ENCODE measurements at places on chromosomes 1 and 21.

DNA sequence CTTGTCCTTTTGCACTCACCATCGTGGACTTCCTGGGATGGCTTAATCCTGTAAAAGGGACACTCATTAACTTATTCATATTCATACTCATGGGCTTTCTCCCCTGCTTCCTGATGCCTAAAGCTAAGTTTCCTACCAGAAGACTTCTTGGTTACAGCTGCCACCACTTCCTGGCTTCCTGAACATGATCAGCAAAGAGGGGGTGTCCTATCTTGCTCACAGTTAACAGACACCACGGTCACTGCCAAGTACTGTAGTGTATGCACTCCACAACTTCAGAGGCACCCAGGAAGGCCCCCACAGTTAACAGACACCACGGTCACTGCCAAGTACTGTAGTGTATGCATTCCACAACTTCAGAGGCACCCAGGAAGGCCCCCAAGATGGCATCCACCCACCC is 177.8 kb downstream of the SIPA1L2 start:
- no peak for DNase-seq

- no peak for DNase-seq
Measured at GRCh38 chr1:153271711-153272110, 12.2 kb downstream of the LORICRIN start.

DNA sequence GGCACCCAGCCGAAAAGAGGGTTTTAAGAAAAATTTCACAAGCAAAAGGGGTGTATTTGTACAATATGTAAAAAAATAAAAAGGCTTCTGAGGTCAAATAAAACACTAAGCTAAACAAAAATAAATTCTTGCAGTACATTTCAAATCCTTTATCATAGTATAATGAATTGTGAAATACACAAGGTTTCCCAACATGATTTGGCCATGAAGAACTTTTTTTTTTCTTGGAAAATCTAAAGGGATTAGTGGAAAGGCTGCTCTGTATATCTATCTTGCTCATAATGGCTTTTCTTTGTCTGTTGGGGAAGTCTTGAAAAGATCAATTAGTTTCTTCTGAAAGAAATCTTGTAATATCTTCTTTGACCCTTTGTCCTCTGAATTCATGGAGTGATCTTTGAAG is 593.4 kb downstream of the PLPP3 start:
- no peak for DNase-seq

DNA sequence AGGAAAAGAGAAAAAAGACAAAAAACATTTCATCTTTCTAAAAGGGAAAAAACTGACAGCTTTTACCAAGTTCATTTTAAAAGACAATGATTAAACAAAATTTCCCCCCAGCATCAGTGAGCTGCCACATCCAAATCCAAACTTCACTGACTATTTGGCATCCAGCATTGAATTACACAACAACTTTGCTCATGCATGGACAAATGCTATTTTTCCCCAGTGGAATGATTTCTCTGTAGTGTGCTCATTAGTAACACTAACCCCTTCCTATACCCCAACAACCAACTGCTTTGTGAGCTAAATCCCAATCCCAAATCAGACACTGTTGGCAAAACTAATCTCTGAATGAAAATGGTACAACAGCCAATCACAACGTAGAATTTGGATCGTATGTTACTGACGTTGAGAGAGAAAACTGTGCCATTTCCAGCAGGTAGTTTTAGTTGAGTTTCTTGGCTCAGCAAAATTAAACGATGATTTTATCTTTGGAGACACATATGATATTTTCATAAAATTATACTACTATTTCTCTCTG is 37.9 kb downstream of the PIK3R3 start:
- no peak for DNase-seq

DNA sequence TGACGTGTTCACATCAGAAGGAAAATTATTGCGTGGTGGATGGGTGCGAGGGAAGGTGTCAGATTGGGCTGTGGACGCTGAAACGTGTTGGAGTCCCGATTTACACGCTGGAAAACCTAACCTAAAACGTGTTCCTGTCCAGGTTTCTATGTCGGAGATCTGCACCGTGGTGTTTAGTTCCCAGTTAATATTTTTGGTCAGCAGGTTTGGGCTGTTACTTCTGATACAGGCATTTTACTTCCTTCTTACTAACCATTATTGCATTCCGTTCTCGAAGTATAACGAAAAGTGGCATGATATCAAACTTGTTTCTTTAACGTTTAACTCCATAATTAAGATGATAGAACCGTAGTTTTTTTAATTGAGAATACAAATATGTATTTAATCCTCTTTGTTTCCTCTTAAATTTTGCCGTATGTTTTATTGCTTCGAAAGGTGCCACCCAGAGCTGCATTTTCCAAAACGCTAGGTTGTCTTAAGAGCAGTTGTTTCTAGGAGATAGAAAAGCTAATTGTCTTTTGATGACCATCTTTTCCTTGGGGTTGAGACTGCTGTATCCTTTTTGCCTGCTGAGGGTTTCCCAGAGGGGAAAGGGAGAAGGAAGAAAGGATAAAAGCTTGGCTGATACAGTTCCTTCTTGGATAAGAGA is 1.3 kb downstream of the ADARB1 start:
- no peak for DNase-seq

GRCh38 chr1:175373786-175374623 is 181.4 kb upstream of the KIAA0040 start:
- no peak for DNase-seq

GRCh38 chr21:42579456-42580075 is 65.9 kb downstream of the SLC37A1 start:
- no peak for DNase-seq

GRCh38 chr1:160743266-160743665 is 4.2 kb downstream of the SLAMF7 start:
- no peak for DNase-seq

GRCh38 chr1:53043271-53043670 is 18.7 kb upstream of the PODN start:
- DNase-seq = no peak

- DNase-seq = no peak
Measured at GRCh38 chr1:200665861-200666260, 3.8 kb downstream of the DDX59 start.

DNA sequence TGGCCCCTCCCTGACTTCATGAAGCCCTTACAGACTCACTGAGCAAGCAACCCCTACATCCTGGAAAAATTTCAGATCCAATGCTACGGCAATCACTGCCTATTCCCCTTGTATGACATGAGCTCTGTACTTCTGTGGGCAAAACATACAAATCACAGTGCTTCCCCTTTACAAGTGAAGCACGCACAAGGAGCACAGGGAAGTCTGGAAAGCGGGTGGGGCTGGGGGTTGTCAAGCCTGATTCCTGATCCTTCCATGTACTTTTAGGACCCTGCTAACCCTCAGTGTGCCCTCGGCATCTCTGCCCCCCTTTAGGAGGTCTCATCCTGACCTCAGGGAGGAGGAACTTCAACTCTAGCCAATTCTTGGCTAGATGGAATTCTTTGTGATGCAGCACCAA is 405.7 kb upstream of the POU3F1 start:
- DNase-seq = no peak

DNA sequence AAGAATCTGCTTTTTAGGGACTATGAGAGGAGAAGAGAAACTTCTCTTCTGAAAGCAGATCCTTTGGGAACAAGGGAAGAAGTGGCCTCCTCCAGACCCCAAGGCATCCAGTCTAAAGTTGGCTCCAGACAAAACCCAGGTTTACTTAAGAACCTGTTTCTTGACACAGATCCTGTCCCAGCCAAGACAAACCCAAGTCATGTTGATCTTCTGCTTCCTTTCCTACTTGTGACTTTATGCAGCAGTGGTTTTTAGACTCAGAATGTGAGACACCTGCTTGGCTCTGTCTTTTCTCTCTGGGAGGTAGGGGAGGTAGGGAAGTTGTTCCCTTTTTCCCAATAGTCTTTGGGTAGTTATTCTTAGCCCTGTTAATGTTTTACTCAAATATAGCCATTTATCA is 38.3 kb downstream of the ELAPOR1 start:
- DNase-seq = no peak

- DNase-seq = no peak
Measured at GRCh38 chr1:58968360-58968952, 184.6 kb upstream of the JUN start.

DNA sequence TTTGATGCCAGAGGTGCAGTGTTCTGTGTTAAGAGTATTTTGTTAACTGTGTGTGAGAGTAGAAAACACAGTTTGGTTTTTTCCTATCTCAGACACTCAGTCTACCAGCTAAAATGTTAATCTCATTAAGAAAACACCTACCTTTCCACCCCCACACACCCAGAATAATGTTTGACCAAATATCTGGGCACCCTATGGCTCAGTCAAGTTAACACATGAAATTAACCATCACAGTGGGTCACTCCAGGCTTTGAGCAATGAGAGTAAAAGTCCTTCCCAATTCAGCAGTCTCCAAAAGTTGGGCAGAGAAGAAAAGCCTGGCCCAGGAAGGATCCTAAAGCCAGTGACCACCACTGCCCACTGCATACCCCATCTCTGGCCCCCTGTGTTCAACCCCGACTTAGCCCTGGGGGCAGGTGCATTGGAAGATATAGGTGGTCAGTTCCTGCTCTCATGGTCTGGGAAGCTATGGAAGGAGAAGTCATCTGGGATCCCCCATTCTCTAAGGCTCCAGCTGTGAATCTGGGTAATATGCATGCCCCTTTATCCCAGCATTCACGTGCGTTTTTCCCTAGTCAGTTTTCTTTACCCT is 50.2 kb upstream of the CSF3R start:
- no peak for DNase-seq

DNA sequence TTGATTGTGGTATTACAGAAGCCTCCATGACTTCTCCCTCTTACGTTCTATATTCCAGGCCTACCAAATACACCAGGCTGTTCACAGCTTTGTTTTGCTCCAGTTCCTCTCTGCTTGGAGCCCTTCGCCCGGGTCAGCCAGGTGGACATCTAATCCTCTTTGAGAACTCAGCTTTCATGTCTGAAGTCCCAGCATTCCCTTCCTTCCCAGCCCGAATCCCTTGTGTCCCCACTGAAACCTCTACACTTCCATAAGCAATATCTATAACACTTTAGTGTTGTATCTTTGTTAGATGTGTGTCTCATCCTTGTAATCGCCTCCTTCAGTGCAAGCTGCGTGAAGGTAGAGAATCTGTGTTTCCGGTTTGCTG is 1.9 kb downstream of the RNF11 start:
- no peak for DNase-seq

DNA sequence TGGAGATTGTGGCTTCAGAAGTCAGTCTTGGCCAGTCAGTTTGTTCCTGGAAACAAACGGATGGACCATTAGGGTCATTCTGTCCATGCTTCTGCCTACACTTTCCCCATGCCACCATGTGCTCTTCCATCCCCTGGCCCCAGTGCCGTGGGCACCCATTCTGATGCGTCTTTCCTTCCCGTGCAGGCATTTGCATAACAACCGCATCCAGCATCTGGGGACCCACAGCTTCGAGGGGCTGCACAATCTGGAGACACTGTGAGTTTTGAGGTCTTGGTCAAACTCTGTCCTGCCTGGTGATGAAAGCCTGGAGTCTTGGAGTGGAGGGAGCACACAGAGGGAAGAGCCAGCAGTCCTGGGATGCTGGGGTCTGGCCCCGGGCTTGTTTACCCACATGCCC is 61.1 kb downstream of the UBE2T start:
- DNase-seq = no peak

DNA sequence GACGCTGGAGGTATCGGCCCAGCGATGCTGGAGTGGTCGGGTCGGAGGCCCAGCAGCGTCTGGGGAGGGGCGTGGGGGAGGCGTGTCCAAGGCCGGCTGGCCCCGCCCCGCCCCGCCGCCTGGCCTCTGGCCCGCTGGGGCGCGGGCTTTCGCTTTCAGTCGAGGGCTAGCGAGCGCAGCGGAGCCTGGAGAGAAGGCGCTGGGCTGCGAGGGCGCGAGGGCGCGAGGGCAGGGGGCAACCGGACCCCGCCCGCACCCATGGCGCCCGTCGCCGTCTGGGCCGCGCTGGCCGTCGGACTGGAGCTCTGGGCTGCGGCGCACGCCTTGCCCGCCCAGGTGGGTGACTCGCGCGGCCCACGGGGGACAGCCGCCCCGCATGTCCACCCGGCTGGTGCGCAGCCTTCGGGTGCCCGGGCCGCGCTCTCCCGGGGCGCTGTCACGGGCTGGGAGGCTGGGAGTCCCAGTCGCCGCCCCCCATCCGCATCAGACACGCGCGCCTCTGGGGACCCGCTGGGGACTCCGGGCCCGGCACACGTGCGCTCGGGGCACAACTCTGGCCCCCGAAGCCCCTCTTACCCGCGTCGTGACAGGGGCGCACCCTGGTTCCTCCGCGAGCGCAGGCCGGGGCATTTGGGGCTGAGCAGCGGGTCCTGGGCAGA is at the start of gene TNFRSF1B:
TSS of gene TNFRSF1B (plus strand) at position 158 of the 659 bp plus-strand sequence. CDS start at position 259, 101 bp downstream.
- DNase-seq = peak; percentile 52

- DNase-seq = no peak
Measured at GRCh38 chr1:208145167-208145566, 99.0 kb downstream of the PLXNA2 start.

GRCh38 chr1:84297546-84298244 is 3.8 kb upstream of the SAMD13 start:
- DNase-seq = no peak

All from stimulated activated CD4-positive, alpha-beta T cell treated with anti-CD3 and anti-CD28 coated beads, Interleukin-15, amount 100 ng/mL, for 1 hour (primary cell).